Stimulated activated CD8-positive, alpha-beta memory T cell treated with anti-CD3 and anti-CD28 coated beads, Interleukin-15, amount 100 ng/mL, for 48 hours (primary cell): ENCODE measurements at places on chromosomes 6 and 20.

DNA sequence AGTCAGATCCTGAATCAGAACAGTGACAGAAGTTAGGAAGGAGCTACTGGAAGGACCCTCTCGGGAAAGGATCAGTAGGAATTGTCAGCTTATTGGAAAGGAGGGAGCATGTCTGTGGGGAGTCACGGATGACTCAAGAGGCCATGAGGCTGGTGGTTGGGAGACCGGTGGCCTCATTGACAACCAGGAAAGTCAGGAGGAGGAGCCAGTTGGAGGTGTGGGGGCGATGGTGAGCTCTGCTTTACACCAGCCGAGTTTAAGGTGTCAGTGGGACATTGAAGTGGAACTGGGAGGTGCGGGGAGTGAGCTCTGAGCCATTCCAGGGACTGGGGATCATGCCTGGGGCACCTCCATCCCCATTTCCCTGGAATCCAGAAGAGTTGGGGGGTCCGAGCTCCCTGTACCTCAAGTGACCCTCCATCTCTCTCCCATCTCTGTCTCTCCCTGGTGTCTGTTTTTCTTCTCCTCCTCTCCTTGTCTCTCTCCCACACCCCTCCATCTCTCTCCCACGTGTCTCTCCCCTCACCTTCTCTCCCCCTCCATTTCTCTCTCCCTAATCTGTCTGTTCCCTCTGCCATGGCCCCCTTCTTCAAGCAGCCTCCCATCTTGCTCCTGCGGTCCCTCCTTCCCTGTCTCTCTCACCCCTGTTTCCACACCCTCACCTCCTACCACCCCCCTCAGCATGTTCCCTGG lies 14.3 kb upstream of the ZBTB9 start:
- no peak for DNase-seq

GRCh38 chr20:32496811-32497533 lies 88.2 kb downstream of the NOL4L start:
- no peak for DNase-seq

GRCh38 chr6:162964488-162965140 lies 236.8 kb downstream of the PACRG start:
- no peak for DNase-seq

DNA sequence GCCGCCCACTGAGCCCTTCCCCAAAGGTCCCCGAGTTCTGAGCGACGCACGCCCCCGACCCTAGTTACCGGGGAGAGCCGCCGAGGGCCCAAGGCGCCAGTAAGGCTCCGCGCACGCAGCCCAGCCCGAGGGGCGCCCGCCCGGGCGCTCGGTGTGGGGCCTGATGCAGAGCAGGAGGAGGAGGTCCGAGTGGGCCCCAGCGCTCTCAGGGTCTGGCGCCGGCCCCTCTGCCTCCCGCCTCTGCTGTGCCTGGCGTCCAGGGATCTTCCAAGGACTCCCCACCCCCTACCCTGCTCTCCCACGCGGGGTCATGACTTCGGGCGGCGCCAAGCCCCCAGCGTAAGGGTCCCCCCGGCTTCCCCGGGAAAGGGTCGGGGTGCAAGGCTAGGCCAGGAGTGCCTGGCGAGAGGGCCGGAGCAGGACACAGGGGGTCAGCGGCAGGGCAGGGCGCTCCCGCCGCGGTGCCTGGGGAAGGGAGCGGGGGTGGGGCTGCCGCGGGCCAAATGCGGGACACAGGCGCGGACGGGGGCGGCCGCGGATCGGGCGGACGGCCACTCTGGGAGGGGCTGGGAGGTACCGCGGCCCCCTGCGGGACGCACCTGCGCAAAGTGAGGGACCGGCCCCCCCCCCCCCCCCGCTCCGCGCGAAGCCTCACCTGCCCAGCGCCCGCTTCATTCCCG lies 637 bp downstream of the ABHD12 start:
- DNase-seq: no peak

- DNase-seq: no peak
Observed at GRCh38 chr20:18304618-18305017, 16.3 kb downstream of the ZNF133 start.

DNA sequence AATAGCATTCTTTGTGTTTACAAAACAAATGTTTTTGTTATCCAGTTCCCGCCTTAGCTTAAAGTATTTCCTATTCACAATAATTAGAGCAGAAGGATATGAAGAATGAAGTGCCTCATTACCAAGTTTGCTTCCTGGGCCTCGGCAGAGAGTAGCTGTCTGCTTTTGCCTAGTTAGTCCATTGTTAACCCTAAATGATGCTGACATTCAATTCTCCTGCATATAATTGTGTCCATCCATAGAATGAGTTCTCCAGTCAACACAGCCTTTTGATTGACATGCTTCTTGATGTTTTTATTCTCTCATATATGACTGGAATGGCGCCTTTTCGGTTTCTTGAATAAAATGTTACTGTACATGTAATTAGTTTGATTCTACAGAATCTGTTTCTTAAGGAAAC lies 100.9 kb downstream of the MYB start:
- no peak for DNase-seq

DNA sequence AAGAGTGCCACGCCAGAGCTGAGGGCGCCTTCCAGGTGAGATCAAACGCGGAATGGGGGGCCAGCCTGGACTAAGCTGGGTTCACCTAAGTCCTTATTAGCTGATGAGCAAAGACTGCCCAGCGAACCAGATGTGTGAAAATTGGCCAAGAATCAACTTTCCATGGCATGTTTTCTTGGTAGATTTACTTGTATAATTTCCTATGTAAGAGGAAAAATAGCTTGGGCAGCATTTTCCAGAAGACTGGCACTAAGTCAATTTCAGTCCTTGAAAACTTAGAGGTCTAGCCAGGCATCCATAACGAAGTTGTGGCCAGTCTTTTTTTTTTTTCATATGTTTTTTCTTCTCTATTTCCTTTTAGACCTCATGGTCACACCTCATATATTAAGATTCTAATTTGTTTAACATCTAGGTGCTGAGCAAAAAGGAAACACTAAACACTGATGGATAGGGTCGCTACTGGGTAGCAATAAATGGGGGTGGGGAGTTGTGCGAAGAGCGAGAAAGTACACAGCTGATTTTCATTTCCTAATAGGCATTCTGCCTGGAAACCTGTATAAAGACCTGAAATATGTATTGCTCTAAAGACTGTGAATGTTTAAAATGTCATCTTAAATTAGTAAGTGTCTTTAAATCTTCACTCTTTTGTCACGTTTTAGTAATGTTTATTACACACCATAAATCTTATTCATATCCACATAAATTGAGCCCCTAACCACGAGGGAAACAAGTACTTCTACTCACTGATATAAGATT lies 188.8 kb downstream of the CD83 start:
- DNase-seq: no peak

- DNase-seq: no peak
Observed at GRCh38 chr6:38552121-38552520, 87.6 kb downstream of the BTBD9 start.
